ENCODE measurements at places on chromosomes 11 and 22.

- no peak for DNase-seq
Observed at GRCh38 chr22:43185860-43186261, 1.1 kb downstream of the TTLL12 start.

- no peak for DNase-seq
Observed at GRCh38 chr11:14764179-14764578, 120.6 kb downstream of the PDE3B start.

- DNase-seq, result no peak
Observed at GRCh38 chr22:50303848-50304527, 3.5 kb downstream of the PLXNB2 start.

- no peak for DNase-seq
Observed at GRCh38 chr11:130600616-130601015, 152.2 kb downstream of the ADAMTS15 start.

GRCh38 chr11:103433386-103434072, 324.3 kb downstream of the DYNC2H1 start:
- no peak for DNase-seq

DNA sequence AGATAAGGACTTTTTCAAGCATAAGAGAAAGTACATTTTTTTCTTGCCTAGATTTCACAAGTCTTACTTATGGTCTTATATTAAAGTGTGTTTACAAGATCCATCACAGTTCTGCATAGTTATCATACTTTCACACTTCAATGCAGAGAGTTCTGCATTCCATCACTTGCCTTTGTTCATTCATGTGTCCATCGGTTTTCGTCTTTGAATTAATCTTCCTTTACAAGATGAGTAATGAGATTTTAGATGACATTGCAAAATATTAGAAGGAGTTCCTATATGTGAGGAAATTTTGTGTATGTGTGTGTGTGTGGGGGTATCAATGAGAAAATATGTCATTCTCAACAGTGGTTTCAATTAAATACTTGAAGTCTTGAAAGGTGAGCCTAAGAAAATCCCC, 98.1 kb upstream of the GUCY1A2 start:
- no peak for DNase-seq

GRCh38 chr11:38282718-38283117, 1684.7 kb upstream of the RAG2 start:
- no peak for DNase-seq

GRCh38 chr11:9143721-9144120, 52.3 kb upstream of the SCUBE2 start:
- DNase-seq, result no peak

DNA sequence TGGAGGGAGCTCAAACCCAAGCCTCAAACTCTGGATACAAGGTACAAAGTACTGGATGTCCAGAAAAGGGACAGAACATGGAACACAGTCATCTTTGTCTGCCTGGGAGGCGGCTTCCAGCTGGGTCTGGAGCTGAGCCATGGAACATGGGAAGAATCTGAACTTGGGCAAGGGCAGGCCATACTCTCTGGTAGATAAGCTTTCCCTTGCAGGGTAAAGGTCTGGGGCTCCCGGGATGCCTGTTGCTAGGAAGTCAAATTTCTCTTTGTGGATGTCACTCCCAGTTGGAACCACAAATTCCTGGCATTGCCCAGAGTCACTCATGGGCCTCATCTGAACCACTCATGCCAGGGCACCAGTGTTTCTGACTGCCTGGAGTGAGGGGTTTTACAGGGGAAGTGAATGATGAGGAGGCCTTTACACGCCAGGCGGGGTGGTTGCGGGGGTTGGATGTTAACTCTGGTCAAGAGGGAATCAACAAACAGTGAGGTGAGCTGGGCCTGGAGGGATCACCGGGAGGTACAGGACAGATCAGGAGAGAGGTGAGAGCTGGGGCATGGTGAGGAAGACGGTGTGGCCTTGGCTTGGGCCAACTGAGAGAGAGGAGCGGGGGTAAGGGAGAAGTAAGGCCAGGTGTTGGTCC, 5.7 kb downstream of the FTH1 start:
- DNase-seq, result peak; percentile 3

DNA sequence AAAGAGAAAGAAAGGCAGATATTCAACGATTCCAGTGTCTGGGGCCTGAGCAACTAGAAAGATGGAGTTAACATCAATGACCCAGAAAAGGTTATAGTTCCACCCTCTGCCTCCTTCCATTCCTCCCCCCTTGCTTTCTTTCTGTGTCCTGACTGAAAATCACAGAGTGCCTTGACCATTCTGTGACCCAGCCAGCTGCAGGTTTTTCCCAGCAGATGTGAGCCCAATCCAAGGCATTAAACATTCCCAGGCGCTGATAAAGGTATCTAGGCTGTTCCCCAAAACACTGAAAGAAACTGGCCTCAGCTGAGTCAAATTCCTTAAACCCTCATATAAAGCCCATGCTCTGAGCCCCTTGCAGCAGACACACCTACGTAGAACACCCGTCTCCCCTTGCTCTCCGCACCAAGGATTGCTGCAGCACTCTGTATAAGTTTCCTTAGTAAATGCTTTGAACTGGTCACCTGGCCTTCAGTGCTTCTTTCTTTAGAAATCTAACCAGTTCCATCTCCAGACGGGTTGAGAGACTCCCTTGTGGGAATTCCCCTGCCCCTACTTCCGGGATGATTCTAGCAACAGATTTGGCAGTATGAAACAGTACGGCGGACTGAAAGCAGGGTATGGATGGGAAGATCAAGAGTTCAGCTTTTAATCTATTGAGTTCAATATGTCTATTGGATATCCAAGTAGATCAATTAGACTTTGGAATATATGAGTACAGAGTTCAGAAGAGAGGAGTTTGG, 48.8 kb upstream of the ZC3H12C start:
- DNase-seq, result no peak

Measured in HEK293T (cell line).